Neural crest cell (in vitro differentiated cells): ENCODE measurements at places on chromosomes 1 and 21. TPM values are rescaled to one million over a fixed set of nuclear protein-coding genes. Genes with fewer than 3 reads are reported as not detected.
A peak's percentile ranks its signal among the peaks of the same experiment; 100 is the strongest.

GRCh38 chr1:64590316-64590715 is 120.4 kb downstream of the CACHD1 start:
- no peak overlapping the region for H3K27ac ChIP-seq
- H3K4me3 ChIP-seq = no peak overlapping the region
- no peak for DNase-seq
- peaks cover 20% of the 10 kb centered on the region for H3K4me1 ChIP-seq

GRCh38 chr1:162649583-162649982 is 17.3 kb downstream of the DDR2 start:
- DNase-seq = no peak
- no peaks in the 10 kb centered on the region for H3K27me3 ChIP-seq
- H3K36me3 ChIP-seq = no peaks in the 10 kb centered on the region
- H3K27ac ChIP-seq = no peak overlapping the region

The RHOU gene
- 20.1 and 20.5 TPM in 2 replicates for total RNA-seq

The CBR1 gene
- 2.1 and 2.4 TPM in 2 replicates for total RNA-seq

GRCh38 chr1:158506369-158506987 is 34.5 kb downstream of the OR10R2 start:
- peak; percentile 33 for DNase-seq
- H3K27me3 ChIP-seq = peaks cover 40% of the 10 kb centered on the region

DNA sequence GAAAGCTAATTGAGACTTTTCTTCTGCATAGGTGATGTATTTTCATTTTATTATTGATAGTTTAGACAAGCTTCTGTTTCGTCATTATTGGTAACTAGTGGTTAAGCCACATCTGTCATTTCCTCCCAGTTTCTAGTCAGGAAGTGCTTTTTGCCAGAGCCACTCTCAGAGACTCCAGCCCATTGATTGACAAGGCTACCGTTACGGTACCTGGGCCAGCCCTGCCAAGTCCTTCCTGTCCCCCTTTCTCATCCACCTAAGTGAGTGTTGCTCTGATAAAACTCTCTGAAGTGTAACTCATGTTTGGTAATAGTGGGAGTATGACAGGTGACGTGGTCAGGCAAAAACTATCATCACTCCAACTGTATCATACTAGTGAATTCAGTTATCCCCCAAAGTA is 29.6 kb upstream of the AGL start:
- no peaks in the 10 kb centered on the region for H3K27me3 ChIP-seq
- H3K4me3 ChIP-seq = no peak overlapping the region
- peaks cover 3% of the 10 kb centered on the region for H3K36me3 ChIP-seq
- no peak for DNase-seq
- H3K27ac ChIP-seq = no peak overlapping the region

The SLAMF9 gene
- total RNA-seq = not detected in 2 replicates

DNA sequence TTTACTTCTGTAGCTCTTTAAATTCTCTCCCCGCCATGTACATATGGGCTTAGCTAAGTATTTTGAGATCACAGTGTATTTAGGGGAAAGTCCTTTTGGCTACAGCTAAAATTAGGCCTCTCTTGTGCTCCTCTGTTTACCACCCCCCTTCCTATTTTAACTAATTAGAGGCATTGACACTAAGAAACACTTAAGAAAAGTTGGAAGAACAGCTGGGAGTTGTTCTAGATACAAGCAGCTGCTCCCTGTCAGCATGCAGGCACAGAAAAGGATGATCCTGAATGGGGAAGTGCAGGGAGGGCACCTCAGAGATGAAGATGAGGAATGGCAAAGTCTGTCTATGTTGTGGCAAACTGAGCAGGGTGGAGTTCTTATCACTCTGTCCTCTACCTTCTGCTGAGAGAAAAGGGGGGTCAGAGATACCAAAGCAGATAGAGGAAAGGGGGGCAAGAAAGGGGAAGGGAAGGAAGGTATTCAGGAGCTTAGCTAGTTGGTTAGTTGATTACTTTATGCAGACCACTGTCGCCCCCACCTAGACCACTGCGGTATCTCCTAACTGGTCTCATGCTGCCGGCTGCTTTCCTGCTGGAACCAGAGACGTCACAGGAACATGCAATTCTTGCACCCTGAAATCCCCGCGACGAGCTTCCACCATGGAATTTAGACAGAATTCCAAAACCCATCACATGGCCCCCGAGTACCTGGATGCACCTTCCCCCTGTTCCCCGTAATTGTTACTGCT is 82.4 kb upstream of the HOOK1 start:
- H3K27ac ChIP-seq = peak overlapping the region; percentile 90
- DNase-seq = no peak
- H3K27me3 ChIP-seq = no peaks in the 10 kb centered on the region
- H3K4me3 ChIP-seq = no peak overlapping the region

DNA sequence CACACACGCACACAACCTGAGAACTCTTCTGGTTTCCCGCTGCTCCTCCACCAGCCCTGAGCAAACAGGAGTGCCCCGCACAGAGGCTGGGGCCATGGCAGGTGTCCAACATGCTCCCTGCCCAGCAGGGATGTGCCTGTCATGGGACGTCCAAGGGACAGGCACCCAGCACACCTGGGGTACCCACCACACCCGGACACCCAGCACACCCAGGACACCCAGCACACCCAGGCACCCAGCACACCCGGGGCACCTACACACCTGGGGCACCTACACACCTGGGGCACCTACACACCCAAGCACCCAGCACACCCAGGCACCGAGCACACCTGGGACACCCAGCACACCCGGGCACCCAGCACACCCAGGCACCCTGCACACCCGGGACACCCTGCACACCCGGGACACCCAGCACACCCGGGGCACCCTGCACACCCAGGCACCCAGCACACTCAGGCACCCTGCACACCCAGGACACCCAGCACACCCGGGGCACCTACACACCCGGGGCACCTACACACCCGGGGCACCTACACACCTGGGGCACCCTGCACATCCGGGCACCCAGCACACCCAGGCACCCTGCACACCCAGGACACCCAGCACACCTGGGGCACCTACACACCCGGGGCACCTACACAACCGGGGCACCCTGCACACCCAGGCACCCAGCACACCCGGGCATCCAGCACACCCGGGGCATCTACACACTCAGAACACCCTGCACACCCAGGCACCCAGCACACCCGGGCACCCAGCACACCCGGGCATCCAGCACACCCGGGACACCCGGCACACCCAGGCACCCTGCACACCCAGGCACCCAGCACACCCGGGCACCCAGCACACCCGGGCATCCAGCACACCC is 37.9 kb downstream of the UBE2G2 start:
- H3K4me3 ChIP-seq = no peak overlapping the region
- no peaks in the 10 kb centered on the region for H3K27me3 ChIP-seq
- no peak overlapping the region for H3K27ac ChIP-seq
- peaks cover 2% of the 10 kb centered on the region for H3K36me3 ChIP-seq
- no peak for DNase-seq

- H3K27me3 ChIP-seq = no peaks in the 10 kb centered on the region
- H3K4me3 ChIP-seq = peak overlapping the region; percentile 68
- H3K4me1 ChIP-seq = peaks cover 42% of the 10 kb centered on the region
- no peak for DNase-seq
Measured at GRCh38 chr1:243488459-243489157, 232.8 kb downstream of the SDCCAG8 start.

GRCh38 chr1:63753591-63753990 is 20.2 kb upstream of the ROR1 start:
- no peaks in the 10 kb centered on the region for H3K36me3 ChIP-seq
- H3K4me3 ChIP-seq = no peak overlapping the region
- peaks cover 14% of the 10 kb centered on the region for H3K4me1 ChIP-seq
- no peak for DNase-seq

- H3K27ac ChIP-seq = peak overlapping the region; percentile 57
- no peaks in the 10 kb centered on the region for H3K4me1 ChIP-seq
- no peak for DNase-seq
- H3K27me3 ChIP-seq = no peaks in the 10 kb centered on the region
- H3K4me3 ChIP-seq = no peak overlapping the region
- no peaks in the 10 kb centered on the region for H3K36me3 ChIP-seq
Measured at GRCh38 chr21:24995216-24995615, 612.1 kb downstream of the MRPL39 start.

DNA sequence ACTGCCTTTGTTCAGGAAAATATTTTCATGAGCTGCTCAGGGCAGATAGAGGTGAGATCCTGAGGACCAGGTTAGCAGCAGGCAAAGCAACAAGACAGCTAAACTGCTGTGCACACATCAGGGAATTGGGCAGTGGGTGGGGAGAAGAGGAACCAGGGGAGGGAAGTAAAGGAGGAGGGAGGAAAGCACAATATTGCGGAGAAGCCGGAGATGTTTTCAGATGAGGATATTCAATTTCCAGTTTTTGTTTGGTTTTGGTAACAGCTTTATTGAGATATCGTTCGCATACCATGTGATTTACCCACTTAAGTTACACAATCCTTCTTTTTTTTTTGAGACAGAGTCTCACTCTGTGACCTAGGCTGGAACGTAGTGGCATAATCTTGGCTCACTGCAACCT is 34.5 kb downstream of the EPHA10 start:
- no peaks in the 10 kb centered on the region for H3K36me3 ChIP-seq
- H3K27me3 ChIP-seq = peaks cover 75% of the 10 kb centered on the region
- H3K4me1 ChIP-seq = peaks cover 10% of the 10 kb centered on the region
- no peak overlapping the region for H3K27ac ChIP-seq
- H3K4me3 ChIP-seq = no peak overlapping the region

The SYCP1 gene
- total RNA-seq = not detected in 2 replicates

The ST6GALNAC5 gene
- total RNA-seq = 37.4 and 45.6 TPM in 2 replicates

- H3K4me3 ChIP-seq = no peak overlapping the region
- H3K36me3 ChIP-seq = no peaks in the 10 kb centered on the region
- no peak for DNase-seq
Measured at GRCh38 chr1:37429029-37429428, 45.4 kb upstream of the ZC3H12A start.

The SERTAD4 gene
- 1.5 and 1.6 TPM in 2 replicates for total RNA-seq

DNA sequence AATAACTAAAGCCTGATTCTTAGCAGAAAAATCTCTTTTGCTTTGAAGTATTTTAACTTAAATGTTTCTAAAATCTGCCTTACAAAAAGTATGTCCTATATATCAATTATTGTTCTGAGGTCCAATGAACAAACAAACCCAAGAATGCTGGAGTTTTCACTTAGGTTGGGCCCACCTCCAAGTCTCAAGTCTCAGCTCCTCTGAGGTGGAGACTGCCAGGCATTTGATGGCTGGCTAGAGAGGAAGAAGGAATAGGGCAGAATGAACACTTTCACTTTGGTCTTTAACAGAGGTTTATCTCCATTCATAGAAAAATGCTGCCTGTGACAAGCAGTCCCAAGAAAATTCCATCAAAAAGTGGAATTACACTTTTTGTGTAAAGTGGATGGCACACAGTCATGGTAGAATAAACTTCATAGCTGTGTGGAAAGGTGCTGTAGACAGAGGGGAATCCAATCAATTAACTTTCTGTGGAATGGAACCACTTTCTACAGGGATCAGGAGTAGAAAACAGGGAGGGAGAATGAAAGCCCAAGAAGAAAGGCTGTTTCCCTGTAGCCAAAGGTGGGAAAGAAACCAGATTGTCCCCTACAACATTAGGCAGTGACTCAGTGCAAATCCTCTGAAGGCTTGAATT is 349.4 kb upstream of the RUNX1 start:
- no peak overlapping the region for H3K4me3 ChIP-seq
- H3K4me1 ChIP-seq = no peaks in the 10 kb centered on the region
- H3K27ac ChIP-seq = no peak overlapping the region
- H3K27me3 ChIP-seq = no peaks in the 10 kb centered on the region
- no peak for DNase-seq

GRCh38 chr1:89739844-89740216 is 81.0 kb upstream of the LRRC8D start:
- DNase-seq = no peak
- no peak overlapping the region for H3K27ac ChIP-seq
- H3K36me3 ChIP-seq = no peaks in the 10 kb centered on the region
- H3K27me3 ChIP-seq = peaks cover 2% of the 10 kb centered on the region
- H3K4me1 ChIP-seq = no peaks in the 10 kb centered on the region
